ENCODE measurements at places on chromosomes 5 and 9.

- no peak for DNase-seq
Observed at GRCh38 chr5:9351546-9351945, 194.3 kb downstream of the SEMA5A start.

GRCh38 chr5:164868761-164869160 lies 1363.3 kb downstream of the MAT2B start:
- DNase-seq = no peak

DNA sequence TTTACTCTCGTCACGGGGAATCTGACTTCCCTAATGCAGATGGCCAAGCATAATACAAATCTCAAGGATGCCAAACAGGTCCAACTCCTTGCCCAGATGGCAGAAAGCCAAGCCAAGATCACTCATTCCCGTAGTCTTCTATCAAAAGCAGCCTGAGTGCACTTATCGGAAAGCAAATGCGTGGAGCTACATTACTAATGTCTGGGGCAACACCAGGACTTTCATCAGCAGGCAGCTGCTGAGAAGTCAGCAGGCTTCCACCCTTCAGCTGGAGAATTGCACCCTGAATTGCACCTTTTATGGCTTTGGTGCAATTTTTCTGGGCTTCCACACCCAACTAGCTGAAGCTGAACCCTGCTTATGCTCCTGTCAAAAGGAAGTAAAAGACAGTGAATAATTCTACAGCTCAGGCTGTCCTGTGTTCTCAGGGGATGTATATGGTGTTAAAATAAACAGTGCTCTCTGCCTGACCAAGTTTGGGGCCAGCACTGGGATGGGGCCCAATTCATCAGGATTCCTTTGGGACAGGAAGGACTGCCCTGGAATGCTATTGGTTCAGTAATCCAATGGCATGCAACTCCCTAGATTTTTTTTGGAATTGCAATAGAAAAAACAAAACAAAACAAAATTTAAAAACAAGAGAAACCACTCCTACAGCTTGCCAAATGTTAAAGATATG lies 92.6 kb downstream of the DPYSL3 start:
- peak; percentile 18 for DNase-seq

- DNase-seq = no peak
Observed at GRCh38 chr5:168202996-168203395, 88.4 kb upstream of the WWC1 start.

GRCh38 chr5:39716532-39717028 lies 291.8 kb upstream of the DAB2 start:
- DNase-seq = no peak

GRCh38 chr9:126149661-126150060 lies 177.0 kb upstream of the MVB12B start:
- no peak for DNase-seq

GRCh38 chr5:133703935-133704334 lies 91.6 kb upstream of the FSTL4 start:
- DNase-seq = no peak

Measured in NCI-H2107 (cell line).